Cardiac septum (tissue), 1 donor: ENCODE measurements at places on chromosomes 13 and 19. TPM values are rescaled to one million over a fixed set of nuclear protein-coding genes. Genes with fewer than 3 reads are reported as not detected.

The ATXN8OS gene
- total RNA-seq: not detected

The ZNF83 gene
- total RNA-seq: 16.8 TPM

The ZNF98 gene
- not detected for total RNA-seq

The MEIS3 gene
- total RNA-seq: 3.7 TPM

The ZSWIM4 gene
- total RNA-seq: 3.9 TPM

The ANKLE1 gene
- 0.30 TPM for total RNA-seq

The ZNF135 gene
- total RNA-seq: 4.2 TPM

The SBSN gene
- total RNA-seq: not detected

The NXNL1 gene
- total RNA-seq: 0.59 TPM

The PSG6 gene
- not detected for total RNA-seq
